COR-L47 (cell line): ENCODE measurements at places on chromosomes 12 and 14.

GRCh38 chr14:33484264-33484663 is 466.6 kb downstream of the EGLN3 start:
- no peak for DNase-seq

DNA sequence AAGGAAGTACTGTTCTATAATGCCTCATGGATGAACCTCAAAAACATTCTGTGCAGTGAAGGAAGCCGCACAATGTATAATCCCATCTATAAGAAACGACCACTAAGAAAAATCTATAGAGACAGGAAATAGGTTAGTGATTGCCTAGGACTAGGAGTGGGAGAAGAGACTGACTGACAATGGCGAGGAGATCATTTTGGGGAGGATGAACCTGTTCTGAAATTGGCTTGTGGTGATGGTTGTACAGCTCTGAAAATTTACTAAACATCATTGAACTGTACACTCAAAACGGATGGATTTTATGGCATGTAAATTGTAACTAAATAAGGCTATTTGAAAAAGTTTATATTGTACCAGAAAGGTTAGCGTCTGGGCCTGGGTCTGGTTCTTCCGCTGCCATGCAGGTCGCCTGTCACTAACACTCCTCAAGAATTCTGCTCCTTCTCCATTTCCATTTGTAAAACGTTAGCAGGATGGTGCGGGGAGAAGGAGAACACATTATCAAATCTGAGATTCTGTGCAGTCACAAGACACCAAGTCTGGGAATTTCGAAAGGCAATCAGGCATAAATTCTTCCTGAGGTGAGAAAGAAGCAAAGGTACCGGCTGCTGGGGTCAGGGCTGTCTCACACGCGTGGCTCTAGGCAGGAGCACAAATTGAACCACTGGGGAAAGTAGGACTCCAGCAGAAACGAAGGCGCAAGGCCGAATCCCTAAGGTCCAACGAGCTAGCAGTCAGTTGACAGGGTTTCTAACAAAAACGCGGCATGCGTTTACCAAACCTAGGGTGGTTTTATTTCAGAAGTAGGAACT is 845 bp upstream of the COCH start:
- DNase-seq: no peak

DNA sequence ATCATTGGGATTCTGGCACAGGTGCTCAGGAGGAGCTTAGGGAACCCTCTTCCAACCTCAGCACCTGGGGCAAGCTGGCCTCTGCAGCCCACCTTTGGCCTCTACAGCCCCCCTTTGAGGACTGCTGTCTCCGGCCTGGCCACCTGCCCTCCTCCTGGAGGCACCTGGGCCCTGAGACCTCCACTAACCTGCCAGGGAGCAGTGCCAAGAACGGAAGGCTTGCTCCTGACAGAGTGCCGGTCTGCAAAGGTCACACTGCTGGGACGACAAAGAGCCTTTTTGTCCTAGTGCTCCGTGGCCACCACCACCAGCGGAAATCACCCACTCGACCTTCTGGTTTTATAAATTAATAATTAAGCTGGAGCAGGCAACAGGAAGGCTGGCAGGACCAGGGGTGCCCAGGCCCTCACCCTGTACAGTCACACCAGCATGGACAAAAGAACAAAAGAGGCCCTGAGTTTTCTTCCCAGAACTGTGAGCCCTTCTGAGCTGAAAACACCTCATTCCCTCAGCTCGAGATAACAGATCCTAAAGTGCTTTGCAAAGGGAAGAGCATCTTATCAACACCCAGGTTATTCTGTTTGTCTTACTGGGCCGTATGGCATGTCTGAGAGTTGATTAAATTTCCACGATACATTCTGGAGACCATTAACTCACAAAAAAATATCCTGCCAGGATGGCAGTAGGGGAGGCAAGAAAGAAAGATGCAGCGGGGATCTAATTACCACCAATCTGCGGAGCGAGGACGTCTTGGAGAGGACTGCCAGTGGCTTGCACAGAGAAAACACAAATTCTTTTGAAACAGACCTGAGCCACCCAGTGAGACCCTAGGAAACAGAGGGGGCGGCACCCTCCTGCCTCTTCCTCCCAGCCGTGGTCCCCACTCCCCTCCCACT is 8.2 kb downstream of the TESC start:
- no peak for DNase-seq

- DNase-seq: no peak
Measured at GRCh38 chr12:126163984-126164383, 1098.7 kb downstream of the AACS start.

GRCh38 chr14:103899316-103899715 is 28.9 kb upstream of the TDRD9 start:
- DNase-seq: no peak

DNA sequence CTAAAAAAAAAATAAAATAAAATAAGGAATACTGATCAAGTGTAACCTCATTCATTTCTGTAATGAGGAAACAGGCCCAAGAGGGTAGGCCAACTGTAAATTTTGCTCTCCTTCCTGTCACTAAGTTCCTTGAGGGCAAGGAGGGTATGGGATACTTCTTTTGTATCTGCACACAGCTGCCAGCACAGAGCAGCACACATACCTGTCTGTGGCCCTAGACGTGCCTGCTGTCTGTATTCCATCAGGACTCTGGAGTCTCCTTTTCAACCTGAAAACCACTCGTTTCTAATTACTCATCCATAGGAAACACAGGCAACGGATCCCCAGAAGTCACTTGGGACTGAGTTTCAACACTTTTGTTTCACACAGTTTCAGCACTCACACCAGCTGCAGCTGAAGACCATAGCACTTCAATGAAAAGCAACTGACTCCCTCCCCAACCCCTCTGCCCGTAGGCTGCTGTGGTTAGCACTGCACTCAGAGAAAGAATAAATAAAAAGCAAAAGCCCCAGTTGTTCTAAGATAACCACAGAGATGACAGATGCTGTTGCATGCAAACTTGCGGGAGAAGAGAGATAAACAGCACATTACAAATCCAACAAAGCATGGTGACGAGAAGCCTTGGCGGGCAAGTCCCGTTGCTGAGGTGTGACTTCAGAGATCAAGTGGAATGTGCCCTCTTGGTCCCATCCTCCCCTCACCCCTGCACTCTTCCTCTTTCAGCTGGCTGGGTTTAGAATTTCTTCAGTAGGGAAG is 24.9 kb downstream of the CRACR2A start:
- DNase-seq: no peak

DNA sequence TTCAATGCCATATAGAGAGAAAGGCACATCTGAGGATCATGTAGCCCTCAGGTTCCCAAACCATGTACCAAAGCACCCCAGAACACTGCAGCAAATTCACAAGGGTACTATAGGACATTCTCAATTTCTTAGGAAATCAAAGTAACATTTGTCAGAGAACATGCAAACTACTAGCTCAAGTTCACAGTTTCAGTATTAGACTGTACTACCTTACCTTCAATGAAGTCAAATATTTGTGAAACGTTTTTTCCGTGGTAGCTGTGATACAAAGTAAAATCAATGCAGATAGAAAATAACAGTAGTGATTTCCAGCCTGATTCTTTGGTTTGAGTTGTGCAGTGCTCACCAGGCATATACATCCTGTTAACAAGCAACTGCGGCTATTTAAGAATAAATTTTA is 197.1 kb downstream of the MED13L start:
- DNase-seq: no peak

DNA sequence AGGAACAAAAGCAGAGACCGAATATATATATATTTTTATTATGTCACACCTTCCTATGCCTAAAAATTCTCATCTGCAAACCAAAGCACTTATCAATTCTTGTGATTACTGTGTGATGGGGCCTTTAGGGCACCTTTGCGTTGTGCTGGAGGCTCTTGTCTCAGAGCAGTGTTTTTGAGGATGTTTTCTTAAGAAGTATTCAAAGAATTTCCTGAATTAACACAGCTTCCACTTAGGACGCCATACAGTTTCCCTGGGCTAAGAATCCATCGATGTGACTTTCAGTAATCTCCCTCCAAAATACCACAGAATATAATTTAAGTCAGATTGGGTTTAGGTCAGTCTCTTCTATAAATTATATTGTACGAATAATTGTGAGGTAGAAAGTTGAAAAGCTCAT is 22.0 kb upstream of the HIF1A start:
- no peak for DNase-seq

DNA sequence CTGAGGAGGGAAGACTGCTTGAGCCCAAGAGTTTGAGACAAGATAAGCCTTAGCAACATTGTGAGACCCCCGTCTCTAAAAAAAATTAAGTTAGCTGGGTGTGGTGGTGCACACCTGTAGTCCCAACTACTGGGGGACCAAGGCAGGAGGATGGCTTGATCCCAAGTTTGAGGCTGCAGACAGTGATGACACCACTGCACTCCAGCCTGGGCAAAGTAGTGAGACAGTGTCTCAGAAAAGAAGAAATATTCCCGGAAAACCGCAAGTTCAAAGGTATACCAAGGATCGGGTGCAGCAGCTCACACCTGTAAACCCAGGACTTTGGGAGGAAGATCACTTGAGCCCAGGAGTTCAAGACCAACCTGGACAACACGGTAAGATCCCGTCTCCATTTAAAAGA is 5.8 kb downstream of the PTGES3 start:
- no peak for DNase-seq

- DNase-seq: no peak
Measured at GRCh38 chr12:131507094-131507493, 203.8 kb upstream of the SFSWAP start.

DNA sequence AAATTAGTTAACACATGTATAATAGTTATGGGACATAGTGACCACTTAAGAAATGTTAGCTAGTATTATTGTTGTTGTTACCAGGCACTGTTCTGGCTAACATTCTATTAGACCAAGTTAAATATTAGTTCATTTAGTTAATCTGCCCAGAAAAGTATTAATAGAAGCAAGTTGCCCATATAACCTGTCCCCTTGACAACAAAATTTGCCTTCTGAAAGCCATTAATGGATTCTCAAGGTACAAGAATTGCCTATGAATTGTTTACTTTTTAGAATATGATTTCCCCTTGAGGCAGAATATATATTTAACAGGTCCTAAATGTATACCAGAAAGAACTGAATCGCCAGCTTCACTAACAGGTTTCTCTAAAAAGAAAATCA is 167.3 kb upstream of the TMCC3 start:
- no peak for DNase-seq

DNA sequence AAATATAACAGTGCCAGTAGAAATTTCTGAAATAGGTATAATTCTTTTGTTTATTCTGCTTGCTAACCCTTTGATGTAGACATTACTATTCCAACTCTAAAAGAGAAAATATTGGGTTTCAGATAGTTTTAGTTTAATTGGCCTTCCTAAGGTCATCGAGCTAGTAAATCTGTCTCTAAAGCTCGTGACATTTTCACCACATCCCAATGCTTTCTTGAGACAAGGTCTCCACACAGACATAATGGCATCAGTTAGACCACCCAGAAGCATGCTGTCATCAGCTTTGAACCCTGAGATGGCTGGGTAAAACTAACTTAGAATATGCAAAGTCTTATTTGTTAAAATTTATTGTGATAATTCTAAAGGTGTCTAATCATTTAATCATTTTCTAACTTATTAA is 52.0 kb downstream of the PIK3C2G start:
- DNase-seq: no peak

GRCh38 chr12:30926243-30927221 is at the start of gene TSPAN11:
TSS of gene TSPAN11 (plus strand) at chr12:30926748. CDS start at chr12:30953992, 27,244 bp downstream.
- no peak for DNase-seq

- no peak for DNase-seq
Measured at GRCh38 chr14:29459969-29460560, 467.6 kb downstream of the PRKD1 start.

DNA sequence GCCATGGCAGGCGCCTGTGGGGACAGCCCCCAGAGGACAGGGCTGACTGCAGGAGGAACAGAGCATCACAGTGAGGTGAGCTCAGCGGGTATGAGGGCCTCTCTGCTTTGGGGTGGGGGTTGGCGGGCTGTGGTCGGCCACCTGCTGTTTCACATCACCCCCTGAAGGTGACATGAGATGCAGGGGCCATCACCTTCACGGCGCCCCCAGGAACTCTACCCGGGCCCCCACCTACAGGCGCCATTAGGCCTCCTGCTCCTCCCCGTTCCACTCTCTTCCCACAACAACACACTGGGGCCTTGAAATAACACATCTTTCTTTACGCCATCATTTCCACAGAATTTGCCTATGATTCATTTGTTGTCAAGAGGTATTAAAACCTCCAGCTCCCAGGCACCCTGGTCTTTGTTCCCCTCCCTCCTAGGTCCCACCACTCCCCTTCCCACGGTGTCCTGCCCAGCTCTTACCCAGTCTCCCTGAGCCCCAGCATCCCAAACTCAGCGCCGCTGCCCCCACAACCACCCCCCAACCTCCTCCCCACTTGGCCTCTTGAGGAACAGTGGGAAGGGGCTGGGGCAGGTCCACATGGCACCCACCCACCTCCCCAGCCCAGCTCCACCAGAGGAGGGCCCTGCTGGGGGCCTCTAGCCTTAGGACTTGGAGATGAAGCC is 12.7 kb upstream of the HDAC7 start:
- DNase-seq: no peak

GRCh38 chr12:55068416-55069010 is 48.7 kb downstream of the NEUROD4 start:
- peak; percentile 4 for DNase-seq

DNA sequence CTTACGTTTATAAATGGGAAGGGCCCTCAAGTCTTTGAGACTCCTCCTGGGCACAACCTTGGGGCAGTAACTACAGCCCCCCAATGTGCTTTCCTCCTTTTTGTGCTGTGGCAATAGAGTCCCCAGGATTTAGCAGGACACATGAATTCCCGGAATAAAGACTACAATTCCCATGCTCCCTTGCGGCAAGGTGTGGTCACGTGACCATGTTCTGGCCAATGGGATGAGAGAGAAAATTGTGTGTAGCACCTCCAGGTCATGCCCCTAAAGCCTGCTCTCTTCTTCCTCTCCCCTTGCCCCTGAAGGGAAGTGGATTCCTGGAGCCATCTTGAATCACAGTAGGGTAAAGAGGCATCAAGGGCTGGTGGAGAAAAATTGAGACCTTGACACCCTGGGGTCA is 295.1 kb upstream of the SFSWAP start:
- DNase-seq: no peak

DNA sequence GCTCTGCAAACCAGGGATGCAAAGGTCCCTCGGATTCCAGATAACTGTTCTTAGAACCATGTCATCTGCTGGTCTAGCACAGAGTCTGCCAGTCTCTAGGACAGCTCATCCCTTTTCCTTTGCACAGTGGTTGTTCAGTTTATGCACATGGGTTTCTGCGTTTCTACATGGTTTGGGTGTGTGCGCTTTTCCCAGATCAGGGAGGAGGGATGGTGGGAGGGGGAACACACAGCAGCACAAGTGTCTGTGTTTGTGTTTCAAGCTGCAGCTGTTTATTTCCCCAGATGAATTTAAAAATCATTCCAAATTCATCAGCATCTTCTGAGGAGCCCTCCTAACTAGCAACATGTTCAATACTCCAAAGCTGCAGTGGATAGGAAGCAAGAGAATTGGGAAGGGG is 45.4 kb downstream of the ANO2 start:
- DNase-seq: no peak

- DNase-seq: peak; percentile 20
Measured at GRCh38 chr12:116955382-116956021, 44.8 kb downstream of the FBXW8 start.

GRCh38 chr12:93745286-93745685 is 68.1 kb downstream of the CRADD start:
- no peak for DNase-seq

GRCh38 chr12:25376985-25377384 is 126.3 kb upstream of the KRAS start:
- no peak for DNase-seq

GRCh38 chr12:47876440-47876960 is 28.3 kb downstream of the VDR start:
- no peak for DNase-seq

GRCh38 chr12:79552192-79552591 is 138.6 kb downstream of the PAWR start:
- DNase-seq: no peak

- DNase-seq: no peak
Measured at GRCh38 chr12:121013715-121014114, 2.6 kb downstream of the C12orf43 start.

- DNase-seq: no peak
Measured at GRCh38 chr12:5096241-5096924, 52.7 kb downstream of the KCNA5 start.
